ENCODE measurements at places on chromosomes 16 and 17. TPM values are rescaled to one million over a fixed set of nuclear protein-coding genes. Genes with fewer than 3 reads are reported as not detected.

PSMD7 gene
- total RNA-seq, result 101 TPM

ITPRIPL2 gene
- 30.9 TPM for total RNA-seq

SLC25A11 gene
- 62.0 TPM for total RNA-seq

C17orf50 gene
- total RNA-seq, result not detected

RARA gene
- total RNA-seq, result 26.9 TPM

IRX6 gene
- total RNA-seq, result not detected

MYCBPAP gene
- total RNA-seq, result 0.67 TPM

CCL17 gene
- total RNA-seq, result not detected

TP53I13 gene
- 25.1 TPM for total RNA-seq

TBC1D3I gene
- total RNA-seq, result not detected

MAPT gene
- total RNA-seq, result not detected

CPNE7 gene
- 48.7 TPM for total RNA-seq

P3H4 gene
- total RNA-seq, result 28.8 TPM

KRTAP3-2 gene
- not detected for total RNA-seq

MYO15A gene
- total RNA-seq, result 0.20 TPM

TMC7 gene
- 1.5 TPM for total RNA-seq

HS3ST4 gene
- not detected for total RNA-seq

AKAP1 gene
- 24.3 TPM for total RNA-seq

OGFOD1 gene
- total RNA-seq, result 54.3 TPM

SNF8 gene
- 149 TPM for total RNA-seq

TBC1D3 gene
- not detected for total RNA-seq

KRTAP2-1 gene
- not detected for total RNA-seq

KCNJ2 gene
- total RNA-seq, result 2.9 TPM

CD300E gene
- not detected for total RNA-seq

NDRG4 gene
- 29.7 TPM for total RNA-seq

ATAD5 gene
- total RNA-seq, result 7.4 TPM

FBXW10 gene
- total RNA-seq, result 0.07 TPM

ZNF213 gene
- 4.9 TPM for total RNA-seq

KCNH6 gene
- not detected for total RNA-seq

POLG2 gene
- total RNA-seq, result 6.1 TPM

LPCAT2 gene
- total RNA-seq, result 26.6 TPM

TBC1D26 gene
- not detected for total RNA-seq

GPRC5B gene
- total RNA-seq, result 74.1 TPM
